ENCODE measurements at places on chromosomes 6 and 20. TPM values are rescaled to one million over a fixed set of nuclear protein-coding genes. Genes with fewer than 3 reads are reported as not detected.

- peaks cover 30% of the 10 kb centered on the region for H3K27me3 ChIP-seq
- H3K27ac ChIP-seq, result no peak overlapping the region
- DNase-seq, result no peak
- H3K36me3 ChIP-seq, result no peaks in the 10 kb centered on the region
Observed at GRCh38 chr20:48273843-48274242, 488.6 kb upstream of the SULF2 start.

DNA sequence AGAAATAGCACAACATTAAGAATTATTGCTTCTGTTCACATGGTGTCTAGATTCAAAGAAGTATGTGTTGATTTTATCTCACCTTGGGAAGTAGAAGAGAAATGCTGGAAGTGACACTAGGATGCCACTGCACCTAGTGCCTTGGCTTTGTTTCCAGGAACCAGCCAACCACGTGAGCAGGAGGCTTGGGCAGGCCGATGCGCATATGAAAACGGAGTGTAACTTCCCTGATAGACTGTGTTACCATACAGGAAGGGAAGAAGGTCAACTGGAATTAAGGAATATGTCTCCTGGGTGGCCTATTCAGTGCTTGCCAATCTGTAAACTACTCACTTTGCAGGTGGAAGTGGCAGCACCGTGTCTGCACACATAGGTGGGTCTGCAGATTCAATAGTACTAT, 28.1 kb downstream of the TUBB2B start:
- peaks cover 7% of the 10 kb centered on the region for H3K36me3 ChIP-seq
- DNase-seq, result no peak
- H3K27ac ChIP-seq, result no peak overlapping the region
- H3K4me3 ChIP-seq, result no peak overlapping the region
- H3K27me3 ChIP-seq, result peaks cover 27% of the 10 kb centered on the region
- no peaks in the 10 kb centered on the region for H3K4me1 ChIP-seq

- H3K4me1 ChIP-seq, result no peaks in the 10 kb centered on the region
- no peak overlapping the region for H3K4me3 ChIP-seq
- no peak overlapping the region for H3K27ac ChIP-seq
- DNase-seq, result no peak
Observed at GRCh38 chr6:48750861-48751260, 639.9 kb upstream of the PTCHD4 start.

GRCh38 chr20:57266291-57267157, at the start of gene BMP7:
BMP7 (minus strand) TSS chr20:57266641; CDS start chr20:57266122, 519 bp downstream.
- no peak within 1 kb of the TSS for H3K27ac ChIP-seq
- H3K27me3 ChIP-seq, result peaks cover 51% of the 10 kb centered on the region
- no peak for DNase-seq
- H3K36me3 ChIP-seq, result no peaks in the 10 kb centered on the region

DNA sequence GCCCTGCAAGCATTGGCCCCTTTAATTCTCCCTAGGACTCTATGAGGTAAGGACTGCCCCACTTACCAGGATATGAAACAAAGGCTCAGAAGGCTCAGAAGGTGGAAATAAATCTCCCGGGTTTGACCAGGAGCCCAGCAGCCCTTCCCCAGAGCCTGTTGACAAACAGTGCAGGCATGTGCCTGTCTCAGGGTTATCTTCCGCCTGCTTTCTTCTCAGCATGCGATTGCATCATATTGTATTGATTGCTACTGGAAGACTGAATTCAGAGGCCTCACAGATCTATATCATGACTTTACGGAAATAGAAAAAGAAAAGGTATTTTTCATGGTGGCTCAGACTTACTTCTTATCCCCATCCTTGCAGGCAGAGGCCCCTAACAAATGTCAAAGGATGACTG, 92.7 kb downstream of the PHACTR3 start:
- no peak overlapping the region for H3K27ac ChIP-seq
- no peaks in the 10 kb centered on the region for H3K36me3 ChIP-seq
- peaks cover 27% of the 10 kb centered on the region for H3K27me3 ChIP-seq
- H3K4me1 ChIP-seq, result no peaks in the 10 kb centered on the region

GRCh38 chr6:147065786-147066185, 138.4 kb upstream of the STXBP5 start:
- H3K4me1 ChIP-seq, result peaks cover 8% of the 10 kb centered on the region
- H3K36me3 ChIP-seq, result no peaks in the 10 kb centered on the region
- no peak for DNase-seq
- H3K4me3 ChIP-seq, result no peak overlapping the region
- peak overlapping the region; percentile 34 for H3K27ac ChIP-seq

DNA sequence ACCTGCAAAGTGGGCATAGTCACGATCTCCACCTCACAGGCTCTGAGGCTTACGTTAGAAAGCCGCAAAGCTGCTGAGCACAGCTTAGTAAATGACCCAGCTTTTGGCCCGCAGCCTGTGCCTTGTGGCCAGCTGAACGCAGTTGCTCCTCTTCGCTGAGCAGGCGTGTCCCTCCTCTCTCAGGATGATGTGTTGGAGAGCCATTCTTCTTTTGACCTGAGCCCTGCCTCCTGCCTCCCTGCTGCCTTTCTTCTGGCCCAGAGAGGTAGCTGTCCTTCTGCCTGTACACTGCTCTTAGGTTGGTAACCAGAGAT, 47.6 kb upstream of the MYL9 start:
- H3K27me3 ChIP-seq, result no peaks in the 10 kb centered on the region
- peak overlapping the region; percentile 92 for H3K27ac ChIP-seq
- peaks cover 51% of the 10 kb centered on the region for H3K4me1 ChIP-seq
- DNase-seq, result no peak
- H3K4me3 ChIP-seq, result peak overlapping the region; percentile 78

The COL11A2 gene
- total RNA-seq, result 1.3 TPM

DNA sequence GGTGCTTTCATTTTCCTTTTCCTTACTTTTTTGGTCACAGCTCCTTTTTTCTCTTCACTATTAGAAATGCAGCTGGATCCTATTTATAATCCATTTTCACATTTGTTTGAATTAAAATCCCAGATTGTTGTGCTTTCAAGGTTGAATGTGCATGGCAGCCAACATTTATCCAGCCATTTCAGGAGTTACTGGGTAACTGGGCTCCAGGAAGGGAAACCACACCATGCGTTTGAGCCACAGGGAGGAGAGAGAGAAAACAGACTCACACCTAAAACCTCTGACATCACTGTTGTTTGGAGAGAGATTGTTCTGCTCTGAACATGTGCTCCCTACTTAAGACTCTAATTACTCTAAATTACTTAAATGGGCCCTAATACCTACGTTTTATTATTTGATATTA, 173.4 kb downstream of the BMP2 start:
- H3K4me1 ChIP-seq, result no peaks in the 10 kb centered on the region
- DNase-seq, result no peak
- H3K27me3 ChIP-seq, result no peaks in the 10 kb centered on the region
- H3K36me3 ChIP-seq, result no peaks in the 10 kb centered on the region

DNA sequence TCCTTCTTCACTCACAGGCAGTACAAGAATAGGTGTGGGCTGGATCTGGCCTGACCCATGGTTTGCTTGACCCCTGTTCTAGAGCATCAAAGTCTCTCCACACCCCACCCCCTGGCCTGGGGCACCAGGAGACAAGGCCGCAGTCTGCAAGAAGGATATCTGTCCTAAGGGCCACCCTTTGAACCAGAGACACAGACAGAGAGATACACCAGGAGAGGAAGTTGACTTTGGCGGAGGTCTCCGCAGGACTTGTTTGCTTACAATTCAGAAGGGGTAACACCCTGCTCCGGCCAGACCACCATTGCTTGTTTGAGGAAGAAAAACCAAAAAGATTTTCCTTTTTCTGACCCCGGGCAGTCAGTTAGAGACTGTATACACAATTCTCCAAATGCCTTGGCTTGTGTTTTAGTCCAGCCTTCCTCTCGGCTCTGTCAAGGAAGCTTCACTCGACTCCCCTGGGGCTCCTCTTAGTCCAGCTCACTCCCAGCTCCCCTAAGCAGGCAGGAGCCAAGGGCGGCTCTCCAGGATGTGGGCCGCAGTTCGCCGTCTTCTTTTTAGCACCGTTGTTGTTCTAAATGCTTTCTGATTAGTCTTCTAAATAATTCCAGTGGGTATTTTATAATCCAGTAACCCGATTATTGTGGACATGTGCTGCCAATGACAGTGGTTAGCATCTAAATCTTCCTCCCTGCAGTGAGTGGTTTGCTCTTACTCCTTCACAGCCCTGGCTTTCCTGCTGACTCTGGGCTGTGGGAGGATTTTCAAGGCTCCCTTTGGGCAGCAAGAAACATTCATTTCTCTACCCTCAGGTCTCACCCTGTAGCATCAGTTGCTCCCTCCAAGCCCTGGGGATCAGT, 58.6 kb upstream of the MRPS10 start:
- no peak overlapping the region for H3K4me3 ChIP-seq
- H3K36me3 ChIP-seq, result no peaks in the 10 kb centered on the region
- H3K4me1 ChIP-seq, result peaks cover 26% of the 10 kb centered on the region
- no peak overlapping the region for H3K27ac ChIP-seq
- DNase-seq, result no peak

GRCh38 chr6:63571361-63572043, 778 bp upstream of the LOC128125822 start:
- H3K36me3 ChIP-seq, result peaks cover 9% of the 10 kb centered on the region
- H3K4me3 ChIP-seq, result peak overlapping the region; percentile 95
- H3K27ac ChIP-seq, result peak overlapping the region; percentile 88
- DNase-seq, result peak; percentile 62

- H3K36me3 ChIP-seq, result no peaks in the 10 kb centered on the region
- peaks cover 25% of the 10 kb centered on the region for H3K27me3 ChIP-seq
- no peak overlapping the region for H3K4me3 ChIP-seq
Observed at GRCh38 chr6:69631552-69632346, 165.1 kb downstream of the LMBRD1 start.

- no peaks in the 10 kb centered on the region for H3K4me1 ChIP-seq
- no peaks in the 10 kb centered on the region for H3K27me3 ChIP-seq
Observed at GRCh38 chr6:35091346-35092083, 49.6 kb downstream of the TCP11 start.

The RBM24 gene
- not detected for total RNA-seq

DNA sequence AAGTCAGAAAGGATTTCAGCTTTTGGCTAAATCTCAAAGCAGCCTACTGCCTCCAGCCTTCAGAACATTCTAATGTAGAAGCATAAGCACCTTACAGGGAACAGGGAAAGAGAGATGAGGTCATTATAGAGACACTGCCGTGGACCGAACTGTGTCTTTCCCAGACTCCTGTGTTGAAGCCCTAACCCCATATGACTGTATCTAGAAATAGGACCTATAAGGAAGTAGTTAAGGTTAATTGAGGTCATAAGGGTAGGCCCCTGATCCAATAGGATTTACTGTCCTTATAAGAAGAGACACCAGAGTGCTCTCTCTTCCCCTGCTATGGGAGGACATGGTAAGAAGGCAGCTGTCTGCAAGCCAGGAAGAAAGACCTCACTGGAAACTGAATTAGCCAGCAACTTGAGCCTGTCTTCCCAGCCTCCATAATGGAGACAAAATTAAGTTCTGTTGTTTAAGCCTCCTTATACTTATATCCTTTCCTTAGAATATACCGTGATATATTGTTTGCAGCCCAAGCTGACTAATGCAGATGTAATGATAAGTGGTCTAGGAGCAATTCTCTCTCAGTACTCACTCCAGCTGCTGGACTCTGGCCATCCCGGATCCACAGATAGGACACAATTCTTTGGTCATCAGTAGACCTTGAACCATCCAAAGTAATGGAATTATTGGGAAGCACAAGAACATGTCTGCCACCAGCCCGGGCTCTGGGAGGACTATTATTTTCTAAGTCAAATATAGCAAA, 71.4 kb downstream of the ALDH5A1 start:
- H3K27me3 ChIP-seq, result peaks cover 7% of the 10 kb centered on the region
- H3K27ac ChIP-seq, result no peak overlapping the region

- H3K27me3 ChIP-seq, result peaks cover 10% of the 10 kb centered on the region
- no peaks in the 10 kb centered on the region for H3K4me1 ChIP-seq
- H3K27ac ChIP-seq, result no peak overlapping the region
- DNase-seq, result no peak
Observed at GRCh38 chr20:22343612-22344011, 240.8 kb downstream of the FOXA2 start.

DNA sequence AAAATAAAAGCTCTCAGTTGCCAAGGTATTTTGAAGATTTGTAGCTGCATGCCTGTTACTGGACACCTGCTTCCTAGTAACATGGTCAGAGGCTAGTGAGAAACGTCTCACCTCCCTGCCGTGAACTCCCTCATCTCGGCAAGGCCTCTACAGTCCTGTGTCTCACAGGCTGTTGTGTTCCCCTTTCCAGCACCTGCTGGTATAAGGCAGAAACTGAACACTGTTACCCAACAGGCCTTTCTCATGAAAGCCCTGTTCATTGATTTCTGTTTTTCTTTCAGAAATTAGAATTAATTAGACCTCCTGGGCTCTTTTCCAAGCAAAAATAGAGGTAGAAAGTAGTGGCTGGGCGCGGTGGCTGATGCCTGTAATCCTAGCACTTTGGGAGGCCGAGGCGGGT, 17.6 kb upstream of the SRSF3 start:
- no peak for DNase-seq
- H3K27me3 ChIP-seq, result no peaks in the 10 kb centered on the region
- no peak overlapping the region for H3K27ac ChIP-seq
- H3K4me3 ChIP-seq, result no peak overlapping the region
- no peaks in the 10 kb centered on the region for H3K4me1 ChIP-seq

DNA sequence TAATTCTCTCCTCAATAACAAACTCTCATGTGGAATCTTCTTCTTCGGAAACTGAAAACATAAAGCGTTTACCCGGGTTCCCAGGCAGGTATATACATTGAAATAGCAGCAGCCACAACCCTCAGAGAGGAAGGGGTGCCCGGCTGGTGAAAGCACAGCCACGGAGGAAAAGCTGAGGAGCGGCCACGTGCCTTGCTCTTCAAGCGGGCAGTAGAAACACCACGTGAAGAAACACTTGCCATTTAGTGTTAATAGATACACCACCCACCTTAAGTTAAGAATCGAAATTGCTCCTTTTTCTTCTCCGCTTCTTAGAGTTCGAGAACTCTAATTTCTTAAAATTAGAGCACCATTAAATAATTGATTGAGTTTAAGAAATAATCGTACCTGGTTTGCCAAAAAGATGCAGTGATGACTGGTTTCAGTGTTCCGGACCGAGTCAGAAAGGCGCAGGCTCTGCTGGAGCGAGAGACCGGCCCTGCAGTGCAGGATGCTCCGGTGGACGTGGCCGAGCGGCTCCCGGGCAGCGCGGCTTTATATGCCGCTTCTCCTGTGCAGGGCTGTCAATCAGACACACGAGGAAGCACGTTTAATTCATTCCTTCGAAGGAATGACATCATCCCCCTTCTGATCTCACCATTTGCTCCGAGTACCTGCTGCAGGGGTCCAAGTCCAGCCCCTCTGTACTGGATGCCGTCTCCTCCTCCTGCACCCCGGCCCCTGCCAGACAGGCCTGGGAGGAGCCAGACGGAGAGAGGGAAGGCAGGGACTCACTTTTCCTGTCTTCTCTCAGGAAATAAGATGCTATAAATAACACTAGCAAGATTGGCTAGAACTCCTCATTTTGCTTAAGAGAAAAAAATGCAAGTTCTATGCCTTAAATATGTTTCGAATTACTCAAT, at the start of gene THBS2:
Gene THBS2 (minus strand): TSS at position 510 of the 902 bp plus-strand sequence. CDS start 3,062 bp downstream, outside the sequence.
- no peaks in the 10 kb centered on the region for H3K4me1 ChIP-seq
- H3K27me3 ChIP-seq, result peaks cover 48% of the 10 kb centered on the region
- no peaks in the 10 kb centered on the region for H3K36me3 ChIP-seq
- DNase-seq, result no peak
- no peak within 1 kb of the TSS for H3K4me3 ChIP-seq

GRCh38 chr6:108287373-108287772, 7.5 kb upstream of the AFG1L start:
- H3K27me3 ChIP-seq, result peaks cover 3% of the 10 kb centered on the region
- H3K4me3 ChIP-seq, result no peak overlapping the region
- no peaks in the 10 kb centered on the region for H3K36me3 ChIP-seq
- H3K27ac ChIP-seq, result no peak overlapping the region

- H3K36me3 ChIP-seq, result no peaks in the 10 kb centered on the region
- no peak for DNase-seq
- H3K27me3 ChIP-seq, result peaks cover 15% of the 10 kb centered on the region
- no peak overlapping the region for H3K27ac ChIP-seq
- H3K4me3 ChIP-seq, result no peak overlapping the region
Observed at GRCh38 chr20:20070871-20071726, 18.8 kb downstream of the CFAP61 start.
